Diencephalon (tissue), 1 donor: ENCODE measurements at places on chromosomes 16 and 17. TPM values are rescaled to one million over a fixed set of nuclear protein-coding genes. Genes with fewer than 3 reads are reported as not detected.

Gene DHRS11
- total RNA-seq: 12.7 TPM

Gene PLD6
- total RNA-seq: 15.2 TPM

Gene ARHGDIG
- 68.7 TPM for total RNA-seq

Gene BCL6B
- total RNA-seq: 3.0 TPM

Gene RNF43
- 1.4 TPM for total RNA-seq

Gene DHRS7C
- total RNA-seq: not detected
